SK-MEL-5 (cell line): ENCODE measurements at places on chromosomes 3 and 15. TPM values are rescaled to one million over a fixed set of nuclear protein-coding genes. Genes with fewer than 3 reads are reported as not detected.

- DNase-seq, result no peak
These were observed 94.3 kb downstream of the UACA start for GRCh38 chr15:70669006-70669602.

GCSAM gene
- total RNA-seq, result not detected in 2 replicates

DNA sequence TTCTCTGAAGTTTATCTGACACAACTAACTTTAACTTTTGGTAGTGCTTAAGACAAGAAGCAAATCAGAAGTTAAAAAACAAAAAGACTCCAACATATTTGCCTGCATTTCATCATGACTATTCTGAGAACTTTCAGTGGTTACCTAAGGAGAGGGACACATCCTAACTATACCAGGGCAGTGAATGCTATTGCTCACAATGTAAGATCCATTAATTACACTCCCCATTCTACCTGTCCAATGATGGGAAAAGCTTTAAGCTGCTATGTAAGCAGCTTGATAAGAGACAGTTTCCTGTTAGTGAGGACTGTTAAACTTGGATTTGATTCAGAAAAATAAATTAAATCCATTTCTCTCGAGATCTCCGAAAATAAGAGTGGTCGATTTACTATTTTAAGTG is 37.5 kb downstream of the SERPINI1 start:
- DNase-seq, result no peak

GRCh38 chr3:66980791-66981190 is 17.3 kb upstream of the KBTBD8 start:
- no peak for DNase-seq

DNA sequence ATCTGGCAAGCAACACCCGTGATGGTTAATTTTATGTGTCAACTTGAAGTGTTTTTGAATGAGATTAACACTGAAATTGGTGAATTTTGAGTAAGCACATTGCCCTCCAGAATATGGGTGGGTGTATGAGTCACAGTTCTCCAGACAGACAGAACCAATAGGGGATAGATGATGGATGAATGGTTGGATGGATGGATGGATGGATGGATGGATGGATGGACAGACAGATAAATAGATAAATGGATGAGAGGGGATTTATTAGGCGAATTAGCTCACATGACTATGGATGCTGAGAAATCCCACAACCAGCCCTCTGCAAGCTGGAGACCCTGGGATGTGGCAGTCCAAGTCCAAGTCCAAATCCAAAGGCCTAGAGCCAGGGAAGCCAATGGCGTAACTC is 5.4 kb upstream of the VWA5B2 start:
- DNase-seq, result no peak

DNA sequence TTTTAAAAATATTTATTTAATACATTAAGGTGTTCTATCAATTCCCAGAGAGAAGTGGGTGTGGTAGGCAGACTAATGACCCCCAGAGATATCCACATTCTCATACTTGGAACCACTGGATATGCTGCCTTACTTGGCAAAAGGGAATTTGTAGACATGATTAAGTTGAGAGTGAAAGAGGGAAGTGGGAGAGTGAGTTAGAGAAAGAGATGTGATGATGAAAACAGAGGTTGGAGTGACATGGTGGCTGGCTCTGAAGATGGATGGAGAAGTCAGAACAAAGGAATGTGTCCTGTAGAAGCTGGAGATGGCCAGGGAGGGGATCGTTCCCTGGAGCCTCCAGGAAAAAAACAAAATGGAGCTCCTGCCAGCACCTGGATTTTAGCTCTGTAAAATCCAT is 32.0 kb downstream of the TNFAIP8L3 start:
- DNase-seq, result no peak

OR5H2 gene
- not detected in 2 replicates for total RNA-seq

LRRIQ4 gene
- not detected in 2 replicates for total RNA-seq

KLHL6 gene
- total RNA-seq, result 0.11 and 0.13 TPM in 2 replicates

DNA sequence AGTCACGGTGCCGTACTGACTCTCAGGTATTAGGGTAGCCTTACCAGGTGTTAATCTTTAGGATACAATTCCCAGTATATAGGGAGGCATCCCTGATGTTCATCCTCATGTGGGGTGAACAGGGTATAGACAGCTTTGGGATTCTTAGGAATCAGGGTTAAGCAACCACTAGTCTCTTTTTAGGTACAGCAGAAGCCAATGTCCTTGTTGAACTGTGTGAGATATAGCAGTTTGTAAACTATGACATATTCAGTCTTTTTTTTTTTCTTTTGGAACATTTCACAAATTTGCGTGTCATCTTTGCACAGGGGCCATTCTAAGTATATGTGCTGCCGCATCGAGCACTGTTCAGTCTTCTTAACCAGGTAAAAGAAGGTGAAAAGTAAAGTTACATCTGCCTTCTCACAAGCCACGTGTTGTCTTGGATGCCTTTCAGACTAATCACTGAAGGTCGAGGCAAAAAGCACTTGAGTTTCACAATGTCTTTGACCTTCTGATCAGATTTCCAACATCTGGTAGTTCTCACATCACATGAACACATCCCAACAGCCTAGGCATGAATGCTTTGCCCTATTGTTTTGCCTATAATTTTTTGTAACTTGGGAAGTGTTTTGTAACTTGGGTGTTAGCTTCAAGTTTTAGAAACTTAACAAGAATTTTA is 17.2 kb downstream of the TSEN2 start:
- DNase-seq, result peak; percentile 40

DNA sequence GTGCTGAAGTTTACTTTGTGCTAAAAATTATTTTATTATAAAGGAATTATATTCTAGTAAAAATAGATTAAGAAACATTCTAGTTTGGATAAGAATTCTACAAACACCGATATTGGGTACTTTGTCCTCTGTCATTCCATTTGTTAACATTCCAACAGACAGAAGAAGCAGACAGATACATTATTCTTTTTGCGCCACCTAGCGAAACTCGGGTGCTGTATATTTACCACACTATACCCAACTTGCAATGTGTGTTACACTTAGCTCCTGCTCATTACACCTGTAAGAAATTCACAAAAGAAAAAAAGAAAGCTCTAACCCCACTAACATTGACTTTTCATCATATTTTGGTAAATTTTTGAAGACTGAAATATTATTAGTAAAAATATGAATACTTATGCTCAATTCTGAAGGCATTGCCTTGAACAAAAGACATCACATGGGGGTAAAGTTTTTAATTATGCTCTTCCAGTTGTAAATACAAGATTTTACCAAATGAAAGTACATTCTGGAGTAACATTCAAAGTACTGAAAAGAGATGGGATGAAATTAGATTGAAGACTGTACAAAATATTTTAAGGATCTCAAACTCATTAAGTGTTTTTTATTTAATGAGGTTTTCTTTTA is 136.5 kb upstream of the MLF1 start:
- DNase-seq, result peak; percentile 82

GATA2 gene
- 0.75 and 1.8 TPM in 2 replicates for total RNA-seq

GRCh38 chr3:56488812-56489600 is 20.7 kb upstream of the ERC2 start:
- DNase-seq, result no peak
